ENCODE measurements at places on chromosomes 7 and 10.

- DNase-seq = no peak
These were observed 16.5 kb downstream of the CREB3L2 start for GRCh38 chr7:137985253-137985896.

- no peak for DNase-seq
These were observed 376.4 kb downstream of the HTR7 start for GRCh38 chr10:90481326-90481923.

DNA sequence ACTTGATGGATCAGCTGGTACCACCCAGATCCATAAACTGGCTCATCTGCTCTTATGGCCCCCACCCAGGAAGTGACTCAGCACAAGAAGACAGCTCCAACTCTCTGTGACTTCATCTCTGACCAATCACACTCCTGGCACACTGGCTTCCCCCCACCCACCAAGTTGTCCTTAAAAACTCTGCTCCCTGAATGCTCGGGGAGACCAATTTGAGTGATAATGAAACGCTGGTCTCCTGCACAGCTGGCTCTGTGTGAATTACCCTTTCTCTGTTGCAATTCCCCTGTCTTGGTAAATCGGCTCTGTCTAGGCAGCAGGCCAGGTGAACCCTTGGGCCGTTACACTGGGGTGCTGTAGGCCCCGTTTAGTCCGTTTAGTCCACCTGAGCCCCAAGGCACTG is 23.4 kb upstream of the BNIP3 start:
- no peak for DNase-seq

DNA sequence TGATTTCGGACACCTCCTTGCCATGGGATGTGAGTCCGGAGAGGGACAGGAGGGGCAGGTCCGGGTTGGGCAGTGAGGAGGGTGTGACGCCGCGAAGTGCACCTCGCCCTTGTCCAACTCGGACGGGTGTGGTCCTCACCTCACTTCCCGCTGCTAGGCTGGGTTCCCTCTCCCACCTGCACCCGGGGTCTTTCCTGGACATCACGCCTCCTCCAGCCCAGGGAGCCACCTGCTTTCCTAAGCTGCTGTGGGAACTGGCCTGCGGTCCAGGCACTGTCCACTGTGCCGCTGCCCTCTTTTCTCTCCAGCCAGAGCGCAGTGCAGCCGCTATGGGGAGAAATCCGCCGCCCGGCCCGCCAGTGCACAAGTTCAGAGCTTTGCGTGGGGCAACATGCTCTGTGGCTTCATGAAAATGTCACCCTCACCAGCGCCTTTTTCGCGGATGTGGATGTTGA is 45.0 kb upstream of the ZNF716 start:
- DNase-seq = no peak

DNA sequence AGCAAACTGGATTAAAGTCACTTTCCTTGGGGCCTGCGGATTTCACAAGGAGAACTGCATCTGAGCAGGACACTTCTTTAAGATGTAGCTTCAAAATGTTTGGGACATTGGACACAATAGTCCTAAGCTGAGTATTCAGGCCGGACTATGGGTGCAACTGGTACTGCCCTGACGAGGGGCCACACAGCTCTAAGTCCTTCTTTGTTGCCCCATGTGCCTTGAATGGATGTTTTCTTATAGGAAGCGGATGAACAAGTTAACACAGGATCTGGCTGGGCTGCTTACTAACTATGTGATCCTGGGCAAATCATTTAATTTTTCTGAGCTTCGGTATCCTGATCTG is 147.8 kb upstream of the KLF14 start:
- no peak for DNase-seq

GRCh38 chr10:126872768-126873167 is 32.5 kb upstream of the DOCK1 start:
- no peak for DNase-seq

GRCh38 chr10:64508029-64508661 is 986.9 kb downstream of the REEP3 start:
- DNase-seq = no peak

DNA sequence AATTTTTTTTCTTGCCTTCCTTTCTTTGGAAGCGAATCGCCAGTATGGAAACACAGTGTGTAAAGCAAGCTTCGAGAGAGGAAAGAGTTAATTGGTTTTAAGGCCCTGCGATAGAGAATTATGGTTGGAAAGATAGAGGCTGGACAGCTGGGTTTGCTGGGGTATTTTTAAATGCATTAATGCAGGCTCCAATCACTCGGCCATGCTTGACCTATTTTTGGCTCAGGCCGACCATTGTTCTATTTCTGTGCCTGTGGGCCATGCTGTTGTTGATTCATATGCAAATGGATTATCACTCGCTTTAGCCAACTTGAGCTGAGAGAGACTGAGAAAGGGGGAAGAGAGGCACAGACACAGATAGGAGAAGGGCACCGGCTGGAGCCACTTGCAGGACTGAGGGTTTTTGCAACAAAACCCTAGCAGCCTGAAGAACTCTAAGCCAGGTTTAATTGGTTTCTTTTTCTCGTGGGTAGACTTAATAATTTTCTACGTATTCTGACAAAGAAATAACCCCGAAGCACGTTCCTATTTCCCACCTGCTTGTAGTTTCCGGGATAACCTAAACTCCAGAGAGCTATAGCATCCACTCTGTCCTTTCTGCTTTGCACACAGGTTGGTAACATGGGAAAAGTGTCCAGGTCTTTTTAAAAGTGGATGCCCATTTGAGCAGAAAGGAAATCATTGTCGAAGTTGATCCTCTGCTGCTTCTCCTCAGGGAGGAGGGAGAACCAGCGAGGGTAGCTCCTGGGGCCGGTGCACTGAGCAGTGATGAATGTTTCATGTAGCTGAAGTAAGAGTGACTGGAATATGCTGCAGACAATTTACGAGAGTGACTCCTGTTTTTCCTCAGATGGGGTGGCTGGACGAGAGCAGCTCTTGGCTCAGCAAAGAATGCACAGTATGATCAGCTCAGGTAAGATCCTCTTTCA is at the start of gene HDAC9:
Gene HDAC9, plus strand, starts transcription at position 338 of the 929 bp plus-strand sequence. Its CDS starts 554 bp downstream, at position 892.
- DNase-seq = peak; percentile 97

Data from NCI-H446 treated with DMSO at 0.1 percent for 48 hours (cell line).